ENCODE measurements at places on chromosomes 3 and 15.
A peak's percentile ranks its signal among the peaks of the same experiment; 100 is the strongest.

DNA sequence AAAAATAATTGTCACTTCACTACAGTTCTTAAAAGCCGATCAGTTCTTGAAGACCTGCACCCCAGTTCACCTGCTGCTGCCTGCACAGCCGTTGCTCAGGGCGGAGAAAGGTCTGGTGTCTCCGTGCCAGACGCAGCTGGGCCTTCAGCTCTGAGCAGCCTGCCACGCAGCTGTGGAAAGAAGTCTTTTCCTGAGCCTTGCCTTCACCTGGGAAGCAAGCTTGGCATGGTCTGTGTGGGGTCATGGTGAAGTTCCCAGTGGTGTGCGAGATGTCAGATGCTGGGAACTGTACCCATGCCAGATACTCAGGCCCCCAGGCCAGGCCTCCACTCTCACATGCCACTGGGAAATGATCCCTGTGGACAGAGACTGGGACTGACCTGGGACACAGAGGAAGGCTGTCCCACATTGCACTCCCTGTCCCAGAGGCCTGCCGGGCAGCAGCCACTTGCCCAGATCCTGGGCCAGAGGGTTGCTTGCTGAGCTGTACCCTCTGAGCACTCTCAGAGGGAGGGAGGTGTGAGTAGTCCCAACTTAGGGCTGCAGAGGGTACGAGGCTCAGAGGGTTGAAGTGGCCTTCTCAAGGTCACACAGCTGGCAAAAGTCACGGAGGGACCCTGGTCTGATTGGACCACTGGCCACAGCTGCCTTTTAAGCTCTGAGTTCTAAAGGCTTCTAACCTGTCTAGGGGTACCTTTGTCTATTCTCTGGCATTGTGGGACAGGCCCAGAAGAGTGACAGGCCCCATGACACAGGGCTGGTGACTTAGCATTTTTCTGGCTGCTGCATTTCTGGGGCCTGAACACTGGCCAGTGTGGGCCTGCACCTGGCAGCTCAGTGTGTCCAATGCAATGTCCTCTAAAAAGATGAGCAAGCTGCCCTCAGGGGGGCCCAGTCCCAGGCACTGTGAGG lies 55.4 kb downstream of the KLF13 start:
- DNase-seq: peak; percentile 51

- DNase-seq: no peak
Observed at GRCh38 chr3:99211309-99211708, 309.8 kb upstream of the DCBLD2 start.

- DNase-seq: no peak
Observed at GRCh38 chr3:162103808-162104207, 607.2 kb downstream of the OTOL1 start.

DNA sequence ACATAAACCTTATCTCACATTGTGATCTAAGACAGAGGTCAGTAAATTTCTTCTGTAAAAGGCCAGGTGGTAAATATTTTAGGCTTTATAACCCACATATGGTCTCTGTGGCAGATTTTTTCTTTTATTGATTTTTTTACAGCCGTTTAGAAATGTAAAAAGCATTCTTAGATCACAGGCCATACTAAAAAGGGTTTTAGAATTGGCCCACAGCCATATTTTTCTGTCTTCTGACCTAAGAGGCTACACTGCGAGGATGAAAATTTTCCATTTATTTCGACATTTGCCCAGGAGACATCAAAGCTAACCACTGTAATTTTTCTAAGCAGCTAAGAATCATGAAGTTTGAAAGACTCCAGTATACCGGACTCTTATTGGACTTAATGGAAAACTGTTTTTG lies 377.2 kb upstream of the SGO1 start:
- DNase-seq: no peak

- no peak for DNase-seq
Observed at GRCh38 chr3:59510576-59510975, 460.8 kb upstream of the CFAP20DC start.

- no peak for DNase-seq
Observed at GRCh38 chr15:57031605-57032004, 113.2 kb downstream of the TCF12 start.

GRCh38 chr3:30426293-30426993 lies 180.0 kb upstream of the TGFBR2 start:
- no peak for DNase-seq

DNA sequence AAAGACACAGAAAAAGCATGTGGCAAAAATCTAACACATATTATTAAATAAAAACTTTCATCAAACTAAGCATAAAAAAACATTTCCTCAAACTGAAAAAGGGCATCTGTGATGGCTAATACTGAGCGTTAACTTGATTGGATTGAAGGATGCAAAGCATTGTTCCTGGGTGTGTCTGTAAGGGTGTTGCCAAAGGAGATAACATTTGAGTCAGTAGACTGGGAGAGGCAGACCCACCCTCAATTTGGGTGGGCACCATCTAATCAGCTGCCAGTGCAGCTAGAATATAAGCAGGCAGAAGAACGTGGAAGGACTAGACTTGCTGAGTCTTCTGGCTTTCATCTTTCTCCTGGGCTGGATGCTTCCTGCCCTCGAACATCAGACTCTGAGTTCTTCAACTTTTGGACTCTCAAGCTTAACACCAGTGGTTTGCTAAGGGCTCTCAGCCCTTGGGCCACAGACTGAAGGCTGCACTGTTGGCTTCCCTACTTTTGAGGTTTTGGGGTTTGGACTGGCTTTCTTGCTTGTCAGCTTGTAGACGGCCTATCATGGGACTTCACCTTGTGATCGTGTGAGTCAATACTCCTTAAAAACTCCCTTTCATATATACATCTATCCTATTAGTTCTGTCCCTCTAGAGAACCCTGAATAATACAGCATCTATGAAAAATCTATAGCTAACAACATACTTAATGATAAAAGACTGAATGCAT lies 45.4 kb downstream of the DAZL start:
- DNase-seq: peak; percentile 48

GRCh38 chr15:21271566-21271965 lies 168.7 kb downstream of the POTEB3 start:
- DNase-seq: no peak

GRCh38 chr3:30535525-30535924 lies 70.9 kb upstream of the TGFBR2 start:
- DNase-seq: no peak

DNA sequence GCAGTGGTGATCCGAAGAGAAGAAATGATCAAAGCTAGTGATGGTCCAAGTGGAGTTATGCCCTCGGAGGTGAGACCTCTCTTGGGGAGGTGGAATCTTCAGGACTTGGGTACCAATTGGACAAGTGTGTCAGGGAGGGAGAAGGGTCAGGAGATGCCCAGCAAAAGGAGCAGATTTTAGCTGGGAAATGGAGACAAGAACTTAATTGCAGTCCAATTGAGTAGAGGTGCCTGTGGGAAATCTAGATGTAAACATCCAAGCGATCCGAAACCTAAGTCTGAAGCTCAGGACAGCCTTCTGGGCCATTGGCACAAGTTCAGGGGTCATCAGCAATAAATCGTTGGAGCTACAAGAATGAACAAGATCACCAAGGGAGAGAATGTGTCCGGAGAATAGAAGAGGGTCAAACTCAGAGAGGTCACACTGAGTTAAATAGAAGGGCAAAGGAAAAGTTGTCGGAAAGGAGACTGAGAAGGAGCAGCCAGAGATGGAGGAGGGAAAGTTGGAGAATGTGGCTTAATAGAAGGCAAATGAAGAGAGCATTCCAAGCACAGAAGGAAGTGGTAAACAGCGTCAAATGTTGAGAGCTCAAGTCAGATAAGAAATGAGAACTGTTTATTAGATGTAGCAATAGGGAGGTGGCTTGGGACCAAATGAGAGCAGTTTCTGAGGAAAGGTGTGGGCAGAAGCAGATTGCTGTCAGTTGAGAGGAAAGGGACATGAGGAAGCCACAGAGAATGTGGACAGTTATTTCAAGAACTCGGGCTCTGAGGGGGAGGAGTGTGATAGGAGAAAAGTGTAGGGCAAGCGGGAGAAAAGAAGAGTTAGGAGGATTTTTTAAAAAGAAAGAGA lies 64.2 kb upstream of the FNDC3B start:
- DNase-seq: peak; percentile 82

DNA sequence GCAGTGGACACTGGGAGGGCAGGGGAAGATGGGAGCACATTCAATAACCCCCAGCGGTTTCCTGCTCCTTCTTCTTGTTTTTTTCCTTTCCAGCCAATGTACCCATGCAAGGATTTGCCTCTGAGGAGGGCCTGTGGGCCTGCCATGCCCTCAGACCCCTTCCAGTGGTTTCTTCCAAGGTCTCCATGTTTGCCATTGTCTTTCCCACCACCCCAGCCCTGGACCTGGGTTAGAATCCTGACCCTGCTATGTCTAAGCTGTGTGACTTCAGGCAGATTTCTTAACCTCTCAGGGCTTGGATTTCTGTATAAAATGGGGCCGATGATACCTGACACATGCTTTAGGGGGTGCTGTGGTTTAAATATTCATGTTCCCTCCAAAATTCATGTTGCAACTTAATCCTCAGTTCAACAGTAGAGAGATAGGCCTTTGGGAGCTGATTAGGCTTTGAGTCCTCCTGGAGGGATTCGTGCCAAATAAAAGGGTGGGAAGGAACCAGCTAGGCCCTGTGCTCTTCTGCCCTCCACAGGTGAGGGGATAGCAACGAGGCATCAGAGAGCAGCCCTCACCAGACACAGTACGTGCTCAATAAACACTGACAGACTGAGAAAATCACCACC lies 46.3 kb upstream of the FLNB start:
- peak; percentile 86 for DNase-seq

- DNase-seq: no peak
Observed at GRCh38 chr3:194368918-194369317, 625 bp downstream of the LRRC15 start.

GRCh38 chr3:141493184-141493583 lies 6.4 kb downstream of the RASA2 start:
- no peak for DNase-seq

DNA sequence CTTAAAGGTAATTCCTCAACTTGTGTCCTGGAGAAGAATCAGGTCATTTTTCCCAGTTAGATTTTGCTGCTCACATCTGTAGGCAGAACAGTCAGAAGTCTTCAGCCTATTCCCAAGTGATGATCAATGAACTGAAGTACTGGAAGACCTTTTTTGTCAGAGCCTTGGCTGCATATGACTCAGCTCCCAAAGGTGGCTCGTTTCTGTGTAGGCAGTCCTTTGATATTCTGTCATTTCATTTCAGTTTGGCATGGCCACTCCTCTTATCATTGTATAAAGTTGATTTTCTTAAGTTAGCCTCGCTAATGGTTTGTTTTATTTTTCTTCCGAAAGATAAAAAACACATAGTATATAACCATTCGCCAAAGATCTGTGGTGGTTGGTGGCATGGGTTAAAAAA lies 90.7 kb downstream of the KLHL25 start:
- peak; percentile 35 for DNase-seq

- DNase-seq: no peak
Observed at GRCh38 chr15:87686339-87686738, 570.2 kb downstream of the NTRK3 start.

- peak; percentile 85 for DNase-seq
Observed at GRCh38 chr15:64681424-64682024, 93.9 kb downstream of the RBPMS2 start.

- no peak for DNase-seq
Observed at GRCh38 chr15:35691173-35691761, 145.3 kb upstream of the DPH6 start.

DNA sequence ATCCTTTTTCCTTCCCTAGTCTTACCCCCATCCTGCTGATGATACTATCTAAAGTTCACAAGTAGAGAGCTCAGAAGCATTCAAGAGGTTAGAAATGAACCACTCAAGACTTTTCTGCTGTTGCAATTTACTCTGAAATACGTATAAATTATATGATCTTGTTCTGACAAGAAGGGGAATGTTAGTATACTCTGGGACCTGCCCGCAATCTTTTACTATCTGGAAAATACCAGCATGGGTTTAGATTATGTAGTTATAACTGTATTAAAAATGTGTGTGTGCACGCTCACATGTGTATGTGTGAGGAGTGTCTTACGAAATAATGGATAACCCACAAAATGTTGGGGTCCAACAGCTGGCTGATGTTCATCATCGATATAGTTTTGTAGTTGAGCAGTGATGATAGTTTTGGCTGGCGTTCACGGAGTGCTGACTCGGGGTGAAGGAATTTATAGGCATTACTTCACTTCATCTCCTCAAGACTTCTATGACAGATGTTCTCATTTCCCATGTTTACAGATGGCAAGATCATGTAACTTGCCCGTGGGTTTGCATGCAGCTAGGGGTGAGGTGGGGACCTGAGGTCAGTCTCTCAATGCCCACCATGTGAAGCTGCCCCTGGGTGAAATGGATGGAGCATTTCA lies 297.5 kb upstream of the LYSMD4 start:
- no peak for DNase-seq
